Naive thymus-derived CD8-positive, alpha-beta T cell (primary cell): ENCODE measurements at places on chromosomes 7 and 10. TPM values are rescaled to one million over a fixed set of nuclear protein-coding genes. Genes with fewer than 3 reads are reported as not detected.

- DNase-seq, result no peak
These were observed 13.8 kb upstream of the ZCCHC24 start for GRCh38 chr10:79459243-79459642.

- no peak for DNase-seq
These were observed 62.0 kb downstream of the PHF14 start for GRCh38 chr7:11035661-11036060.

- DNase-seq, result no peak
These were observed 7.0 kb downstream of the AIMP2 start for GRCh38 chr7:6015917-6016652.

GRCh38 chr10:11191678-11192077 lies 174.0 kb downstream of the CELF2 start:
- DNase-seq, result no peak

DNA sequence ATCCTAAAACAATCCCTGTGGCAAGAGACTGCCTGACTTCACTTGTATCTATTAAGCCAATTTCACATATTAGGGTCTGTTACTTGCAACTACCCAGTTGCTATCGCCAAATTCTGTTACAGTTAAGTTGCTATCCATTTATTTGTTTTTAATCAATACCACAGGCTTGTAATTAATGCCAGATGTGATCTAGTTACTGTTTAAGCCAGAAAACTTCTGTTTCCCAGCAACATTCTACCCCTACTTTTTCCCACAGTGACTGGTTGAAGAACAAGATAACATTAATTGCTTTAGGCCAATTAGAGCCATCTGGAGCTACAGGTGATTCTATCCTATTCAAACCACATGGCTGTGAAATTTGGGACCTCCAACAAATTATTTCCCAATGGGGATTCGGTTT lies 131.3 kb downstream of the ALOX5 start:
- no peak for DNase-seq

Gene PNLIPRP1
- not detected for total RNA-seq

Gene DNAH11
- total RNA-seq, result 0.44 TPM

Gene MCM10
- total RNA-seq, result not detected

Gene TMEM178B
- total RNA-seq, result not detected
